ENCODE measurements at places on chromosomes 13 and 19.

GRCh38 chr19:48190288-48190884 lies 19.9 kb downstream of the ZSWIM9 start:
- peak; percentile 63 for DNase-seq

- no peak for DNase-seq
Observed at GRCh38 chr13:57631596-57632275, at the start of gene PCDH17. TSS of gene PCDH17 (plus strand) at chr13:57631744. CDS start at chr13:57632547, 803 bp downstream.

DNA sequence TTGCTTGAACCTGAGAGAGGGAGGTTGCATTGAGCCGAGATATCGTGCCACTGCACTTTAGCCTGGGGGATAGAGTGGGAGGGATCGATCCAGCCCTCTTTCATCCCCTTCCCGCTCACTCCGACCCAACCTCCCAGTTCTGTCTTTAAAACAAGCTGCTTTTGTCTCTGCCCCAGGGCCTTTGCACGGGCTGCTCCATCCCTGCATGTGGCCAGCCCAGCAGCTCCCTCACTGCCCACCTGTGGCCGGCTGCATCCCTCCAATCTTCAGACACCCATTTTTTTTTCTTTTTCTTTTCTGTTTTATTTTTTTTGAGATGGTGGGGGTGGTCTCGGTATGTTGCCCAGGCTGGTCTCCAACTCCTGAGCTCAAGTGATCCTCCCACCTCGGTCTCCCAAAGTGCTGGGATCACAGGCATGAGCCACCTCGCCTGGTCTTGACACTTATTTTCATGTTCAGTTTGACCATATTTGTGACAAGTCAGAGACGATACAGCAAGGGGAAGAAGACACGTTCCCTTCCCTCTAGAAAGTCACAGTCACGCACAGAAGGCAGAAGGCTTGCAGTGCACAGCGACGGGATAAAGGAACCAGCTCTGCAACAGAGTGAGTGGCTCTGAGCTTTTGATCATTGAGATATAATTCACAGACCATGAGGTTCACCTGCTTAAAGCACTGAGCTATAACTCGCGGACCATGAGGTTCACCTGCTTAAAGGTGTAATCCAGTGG lies 31.8 kb downstream of the EFNA2 start:
- DNase-seq = no peak

- DNase-seq = no peak
Observed at GRCh38 chr13:113843063-113843654, 20.7 kb downstream of the GAS6 start.

- DNase-seq = no peak
Observed at GRCh38 chr19:5142725-5143097, 173.8 kb downstream of the KDM4B start.

- no peak for DNase-seq
Observed at GRCh38 chr13:39909634-39910033, 254.2 kb downstream of the COG6 start.

DNA sequence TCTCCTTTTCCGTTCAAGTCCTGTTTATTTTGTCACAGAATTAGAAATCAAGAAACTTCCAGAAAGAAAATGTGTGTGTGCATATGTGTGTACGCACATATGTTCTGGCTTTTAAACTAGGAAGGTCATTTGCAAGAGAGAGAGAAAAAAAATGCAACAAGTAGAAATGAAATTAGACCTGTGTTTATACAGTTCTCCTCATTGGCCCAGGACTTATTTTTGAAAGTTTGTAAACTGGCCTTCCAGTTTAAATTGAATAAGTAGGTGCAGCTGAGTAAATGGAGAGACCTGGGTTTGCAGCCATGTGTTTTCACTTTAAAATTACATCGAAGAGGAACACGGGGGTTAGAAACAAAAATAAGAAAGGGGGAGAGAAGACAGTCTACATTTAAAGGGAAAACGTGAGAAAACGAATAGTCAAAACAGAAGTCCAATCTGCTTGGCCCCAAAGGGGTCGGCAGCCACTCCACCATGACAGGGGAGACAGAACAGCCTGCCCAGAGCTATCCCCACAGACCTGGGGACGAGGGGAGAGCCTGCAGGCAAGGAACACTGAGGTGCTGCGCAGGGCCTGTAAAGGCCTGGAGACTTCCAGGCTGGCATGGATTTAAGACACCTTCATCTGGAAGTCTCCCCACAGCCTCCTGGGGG lies 216.8 kb upstream of the MAB21L1 start:
- DNase-seq = no peak

- no peak for DNase-seq
Observed at GRCh38 chr13:77318741-77319140, 8.2 kb downstream of the MYCBP2 start.

GRCh38 chr13:99984461-99985240 lies 3.1 kb downstream of the ZIC2 start:
- DNase-seq = no peak

DNA sequence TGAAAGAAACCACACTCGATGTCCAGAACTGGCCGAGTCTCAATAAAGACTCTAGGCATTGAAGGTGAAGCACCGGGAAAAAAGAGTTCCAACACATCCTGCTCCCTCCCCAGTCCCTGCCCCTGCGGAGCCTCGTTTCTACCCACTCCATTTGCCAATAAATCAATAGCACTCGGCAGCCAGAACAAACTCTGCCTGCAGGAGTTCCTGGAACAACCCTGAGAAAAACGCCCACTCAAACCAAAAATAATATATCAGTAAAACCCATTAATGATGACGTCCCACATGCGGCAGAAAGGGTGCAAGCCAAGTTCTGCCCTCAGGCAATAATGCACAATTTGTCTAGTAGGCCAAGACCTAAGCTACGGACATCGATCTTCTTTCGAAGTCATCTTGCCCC lies 41.0 kb downstream of the PDCD5 start:
- DNase-seq = no peak

DNA sequence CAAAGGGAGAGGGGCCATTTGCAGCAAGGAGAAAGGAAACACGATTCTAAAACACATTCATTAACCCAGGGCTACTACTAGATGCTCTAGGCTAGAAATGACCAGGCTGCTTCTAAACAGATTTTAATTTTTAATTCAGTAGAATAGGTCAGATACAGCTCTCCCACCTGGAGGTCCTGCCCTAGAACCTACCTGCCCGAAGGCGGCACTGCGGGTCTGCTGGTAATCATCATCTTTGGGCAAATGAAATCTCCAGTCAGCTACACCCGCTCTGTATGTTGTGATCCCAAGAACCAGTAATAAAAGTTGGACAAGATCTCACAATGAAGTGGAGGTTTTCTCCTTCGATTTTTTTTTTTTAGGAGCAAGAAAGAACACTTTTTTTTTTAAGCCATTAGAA lies 345.3 kb downstream of the ENOX1 start:
- no peak for DNase-seq

- peak; percentile 26 for DNase-seq
Observed at GRCh38 chr19:50556282-50557008, 11.8 kb downstream of the LRRC4B start.
